Activated CD8-positive, alpha-beta T cell treated with anti-CD3 and anti-CD28 coated beads for 36 hours (primary cell): ENCODE measurements at places on chromosomes 7 and 10. TPM values are rescaled to one million over a fixed set of nuclear protein-coding genes. Genes with fewer than 3 reads are reported as not detected.

The PTPRN2 gene
- 0.65 TPM for total RNA-seq

The ACSL5 gene
- total RNA-seq: 34.1 TPM

The ADCY1 gene
- 0.02 TPM for total RNA-seq

The TMEM225B gene
- total RNA-seq: 2.2 TPM

The WASHC2C gene
- total RNA-seq: 23.0 TPM
